Foreskin melanocyte (primary cell): ENCODE measurements at places on chromosomes 11 and 22.
A peak's percentile ranks its signal among the peaks of the same experiment; 100 is the strongest.

GRCh38 chr11:67373648-67374570 lies 511 bp upstream of the CLCF1 start:
- DNase-seq = peak; percentile 69

DNA sequence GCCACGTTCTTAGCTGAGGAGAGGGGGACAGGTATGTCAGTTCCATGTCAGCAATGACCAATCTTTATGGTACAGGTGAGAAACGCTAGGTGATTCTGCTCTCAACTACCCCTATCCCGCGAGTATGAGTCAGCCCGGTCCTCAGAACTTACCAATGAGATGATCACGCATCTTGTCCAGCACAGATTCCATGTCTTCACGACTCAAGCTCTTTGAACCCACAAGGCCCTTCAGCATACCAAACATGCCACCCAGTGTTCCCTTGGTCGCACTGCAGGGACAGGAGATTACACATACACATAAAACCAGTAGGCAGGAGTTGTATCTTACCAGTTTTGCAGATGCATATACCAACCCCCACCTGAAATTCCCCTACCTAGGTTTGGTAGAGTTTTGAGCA lies 2.9 kb downstream of the SRPRA start:
- no peak for DNase-seq

DNA sequence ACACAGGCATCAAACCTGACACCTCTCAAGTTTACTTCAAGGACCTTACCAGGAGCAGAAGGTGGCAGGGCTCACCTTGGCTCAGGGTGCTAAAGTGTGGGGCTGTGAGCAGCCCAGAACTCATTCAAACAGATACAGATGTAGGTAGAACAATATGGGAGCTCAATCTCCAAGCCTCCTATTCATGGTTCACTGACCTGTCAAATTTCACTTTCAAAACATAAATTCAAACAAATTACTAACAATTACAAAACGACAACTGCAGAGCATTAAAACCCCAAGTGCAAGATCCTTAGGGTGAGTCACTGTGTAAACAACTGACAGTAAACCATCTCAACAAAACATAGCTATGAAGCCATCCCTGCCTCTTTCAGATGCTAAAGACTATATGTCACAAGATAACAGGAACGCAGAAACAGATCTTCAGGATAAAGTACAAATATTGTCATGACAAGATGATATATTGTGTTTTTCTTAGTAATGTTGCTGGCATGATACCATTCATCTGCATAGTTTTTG lies 303.5 kb upstream of the ANO3 start:
- DNase-seq = no peak

DNA sequence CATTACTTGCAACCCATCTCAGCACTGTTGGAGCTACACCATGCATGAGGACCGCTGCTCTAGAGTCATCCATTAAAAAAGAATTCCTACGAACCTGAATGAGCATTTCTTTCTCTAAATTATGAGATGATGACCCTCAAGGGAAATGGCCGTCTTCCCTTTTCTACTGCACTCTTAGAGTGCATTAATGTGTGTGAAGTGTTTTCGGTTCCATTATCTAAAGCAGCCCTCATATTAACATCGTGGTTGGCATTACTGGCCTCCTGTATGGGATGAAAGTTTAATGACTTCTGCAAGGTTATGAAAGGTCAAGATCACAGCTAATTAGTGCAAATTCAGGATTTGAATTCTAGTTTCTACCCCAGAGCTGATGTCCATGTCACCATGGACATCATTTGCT lies 16.7 kb downstream of the CD44 start:
- no peak for DNase-seq

DNA sequence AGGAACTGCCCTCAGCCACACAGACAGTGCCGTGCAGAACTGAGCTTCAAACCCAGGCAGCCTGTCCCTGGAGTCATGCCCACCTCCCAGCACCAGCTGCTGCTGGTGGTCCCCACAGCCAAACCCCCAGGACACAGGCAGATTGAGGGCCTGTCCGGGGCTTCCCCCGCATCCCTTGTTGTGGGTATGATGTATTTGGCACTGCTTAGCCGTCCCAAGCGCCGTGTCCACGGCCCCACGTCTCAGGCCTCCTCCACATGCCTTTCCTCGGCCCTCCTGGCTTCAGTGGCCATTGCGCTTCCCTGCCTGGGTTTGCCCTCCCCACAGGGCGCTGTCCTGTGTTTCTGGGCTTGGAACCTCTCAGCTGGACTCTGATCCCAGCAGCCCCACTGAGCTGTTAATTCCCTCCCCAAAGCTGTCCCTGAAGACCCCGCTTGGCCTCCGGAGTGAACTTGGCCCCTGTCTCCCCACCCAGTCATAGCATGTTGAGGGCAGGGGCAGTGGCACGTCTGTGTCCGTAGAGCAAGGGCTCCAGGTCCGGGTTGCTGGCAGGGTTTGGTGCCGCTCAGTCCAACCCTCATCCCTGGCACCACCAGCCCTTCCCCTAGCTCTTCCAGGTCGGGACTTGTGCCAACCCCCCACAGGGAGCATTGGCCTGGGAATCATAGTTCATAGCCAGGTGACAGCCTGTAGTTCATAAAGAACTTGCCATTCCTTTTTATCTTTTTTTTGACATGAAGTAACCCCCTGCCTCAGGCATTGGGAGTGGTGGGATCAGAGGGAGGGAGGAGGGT lies 34.5 kb upstream of the TEF start:
- DNase-seq = no peak

DNA sequence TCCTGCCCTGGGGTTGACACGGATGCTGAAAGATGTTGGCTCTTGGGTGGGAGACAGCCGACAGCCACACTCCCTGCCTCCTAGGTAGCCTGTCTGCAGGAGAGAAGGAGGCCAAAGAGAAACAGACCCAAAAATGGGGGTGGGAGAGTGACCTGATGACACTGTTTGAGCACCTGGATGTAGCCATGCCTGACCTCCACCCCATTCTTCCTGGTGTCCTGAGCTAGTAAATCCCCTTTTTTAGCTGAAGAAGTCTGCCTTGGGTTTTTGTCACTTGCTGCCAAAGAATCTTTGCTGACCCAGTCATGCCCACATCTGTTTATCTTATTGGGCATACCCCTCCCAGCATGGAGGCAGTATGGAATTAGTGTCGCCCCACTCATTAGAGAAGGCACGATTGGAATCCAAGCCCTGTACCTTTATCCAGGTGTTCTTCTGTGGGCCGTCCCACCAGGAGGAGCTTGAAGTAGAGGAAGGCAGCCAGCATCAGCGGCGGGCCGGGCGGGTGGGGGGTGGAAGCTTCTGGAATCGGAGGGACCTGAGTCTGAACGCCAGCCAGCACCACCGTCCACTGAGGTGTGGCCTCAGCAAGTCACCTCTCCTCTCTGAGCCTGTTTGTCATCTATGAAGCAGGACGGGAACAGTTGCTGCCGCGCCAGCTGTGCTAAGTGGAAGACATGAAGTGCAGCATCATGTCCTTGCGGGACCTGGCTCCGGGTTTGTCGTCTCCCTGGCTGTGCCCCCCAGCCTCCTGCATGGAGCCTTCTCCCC lies 37.8 kb downstream of the IGHMBP2 start:
- no peak for DNase-seq

DNA sequence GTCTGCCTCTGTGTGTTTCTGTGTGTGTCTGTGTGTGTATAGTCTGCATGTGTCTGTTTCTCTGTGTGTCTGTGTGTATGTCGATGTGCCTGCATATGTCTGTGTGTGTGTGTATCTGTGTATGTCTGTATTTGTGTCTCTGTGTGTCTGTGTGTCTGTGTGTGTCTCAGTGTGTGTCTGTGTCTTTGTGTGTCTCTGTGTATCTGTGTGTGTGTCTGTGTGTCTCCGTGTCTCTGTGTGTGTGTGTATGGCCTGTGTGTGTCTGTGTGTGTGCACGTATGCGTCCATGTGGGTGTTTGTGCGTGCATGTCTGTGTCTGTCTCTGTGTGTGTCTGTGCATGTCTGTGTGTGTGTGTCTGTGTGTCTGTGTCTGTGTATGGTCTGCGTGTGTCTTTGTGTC lies 439 bp downstream of the SNX32 start:
- DNase-seq = no peak

- DNase-seq = no peak
Observed at GRCh38 chr11:80330264-80330663, 889.4 kb upstream of the TENM4 start.

GRCh38 chr11:126815111-126815510 lies 185.5 kb downstream of the KIRREL3 start:
- DNase-seq = no peak

GRCh38 chr11:130578738-130579368 lies 130.4 kb downstream of the ADAMTS15 start:
- DNase-seq = no peak

GRCh38 chr11:66068154-66068821 lies 1.8 kb upstream of the PACS1 start:
- peak; percentile 50 for DNase-seq

- no peak for DNase-seq
Observed at GRCh38 chr11:94023856-94024255, 2.7 kb downstream of the HEPHL1 start.

DNA sequence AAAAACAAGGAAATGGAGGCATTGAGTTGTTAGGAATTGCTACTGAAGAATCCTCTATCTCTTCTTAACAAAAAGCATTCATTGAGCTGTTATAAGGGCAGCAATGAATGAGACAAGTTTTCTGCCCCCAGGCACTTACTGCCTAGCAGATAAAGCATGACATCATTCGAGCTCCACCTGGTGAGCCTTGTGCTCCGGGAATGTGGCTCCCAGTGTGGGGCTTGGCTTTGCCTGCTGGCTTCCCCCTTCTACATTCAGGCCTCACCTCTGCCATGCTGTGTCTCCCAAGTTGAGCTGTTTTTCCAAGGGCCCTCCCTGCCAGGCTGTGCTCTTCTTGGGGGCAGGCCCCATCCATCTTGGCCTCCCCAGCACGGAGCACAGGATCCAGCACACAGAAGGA lies 56.9 kb upstream of the EIF3D start:
- peak; percentile 11 for DNase-seq

DNA sequence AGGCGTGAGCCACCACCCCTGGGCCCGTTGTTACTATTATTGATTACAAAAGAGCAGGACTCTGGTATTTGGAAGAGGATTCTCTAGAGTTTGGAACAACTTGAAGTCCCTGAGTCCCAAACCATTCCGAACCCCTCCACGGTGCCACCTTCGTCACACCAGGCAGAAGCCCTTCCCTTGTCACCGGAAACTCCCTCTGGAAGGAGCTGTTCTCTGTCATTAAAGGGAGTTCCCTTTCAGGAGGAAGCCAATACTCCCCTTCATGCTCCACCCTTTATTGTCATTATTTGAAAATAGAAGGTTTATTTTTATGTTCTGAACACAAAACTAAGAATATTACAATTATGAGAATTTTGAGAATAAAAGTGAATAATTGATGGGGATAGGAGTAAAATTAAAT lies 5.1 kb upstream of the C11orf24 start:
- no peak for DNase-seq

DNA sequence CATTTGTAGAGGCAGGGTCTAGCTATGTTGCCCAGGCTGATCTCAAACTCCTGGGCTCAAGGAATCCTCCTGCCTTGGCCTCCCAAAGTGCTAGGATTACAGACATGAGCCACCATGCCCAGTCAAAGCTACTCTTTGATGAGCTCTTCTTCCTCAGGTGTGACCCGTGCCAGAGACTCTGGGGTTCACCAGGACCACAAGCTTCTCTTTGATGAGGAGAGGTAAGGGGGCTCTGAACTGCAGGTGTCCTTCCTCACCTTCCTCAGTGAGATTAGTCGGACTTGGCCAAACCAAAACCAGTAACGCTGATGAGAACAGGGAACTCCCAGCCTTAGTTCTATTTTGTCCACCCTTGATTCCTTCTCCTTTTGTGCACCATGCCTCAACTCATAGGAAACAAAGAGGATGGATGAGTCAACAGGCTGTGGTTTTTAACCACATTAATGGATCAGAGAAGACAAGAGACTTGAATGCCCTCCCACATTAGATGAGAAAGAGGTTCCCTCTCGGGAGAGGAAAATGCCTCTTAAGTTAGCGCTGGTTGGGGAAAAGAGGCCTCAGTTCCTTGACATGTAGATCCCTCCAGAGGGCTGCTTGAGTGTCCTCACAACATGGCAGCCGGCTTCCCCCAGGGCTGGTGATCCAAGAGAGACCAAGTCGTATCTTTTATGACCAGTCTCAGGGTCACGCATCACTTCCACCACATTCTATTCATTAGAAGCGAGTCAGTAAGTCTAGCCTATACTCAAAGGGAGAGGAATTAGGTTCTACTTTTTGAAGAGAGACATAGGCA lies 25.7 kb upstream of the CTR9 start:
- DNase-seq = peak; percentile 63

- no peak for DNase-seq
Observed at GRCh38 chr22:23579870-23580575, at the start of gene IGLL1. TSS of gene IGLL1 (minus strand) at chr22:23580290. CDS start at chr22:23580190, 100 bp downstream.

GRCh38 chr22:32324505-32325415 lies 32.9 kb upstream of the RFPL3 start:
- DNase-seq = no peak

DNA sequence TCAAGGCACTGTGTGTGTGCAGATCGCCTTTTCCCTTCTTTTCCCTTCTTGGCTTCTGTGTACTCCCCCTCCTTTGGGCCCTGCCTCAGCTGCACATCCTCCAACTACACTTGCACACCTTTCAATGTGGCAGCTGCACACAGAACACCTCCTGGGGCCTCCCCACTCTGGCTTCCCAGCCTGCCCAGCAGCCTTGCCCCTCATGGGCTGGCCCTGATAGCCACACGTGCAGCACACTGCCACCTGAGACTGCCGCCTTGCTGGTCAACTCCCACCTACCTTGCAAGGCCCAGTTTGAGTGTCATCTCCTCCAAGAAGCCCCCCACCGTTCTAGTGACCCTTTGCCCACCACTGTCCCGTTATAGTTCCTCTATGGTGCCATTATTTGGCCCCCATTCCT lies 77.3 kb upstream of the ARFGAP3 start:
- DNase-seq = no peak

GRCh38 chr11:122954455-122954854 lies 27.2 kb downstream of the BSX start:
- DNase-seq = no peak

DNA sequence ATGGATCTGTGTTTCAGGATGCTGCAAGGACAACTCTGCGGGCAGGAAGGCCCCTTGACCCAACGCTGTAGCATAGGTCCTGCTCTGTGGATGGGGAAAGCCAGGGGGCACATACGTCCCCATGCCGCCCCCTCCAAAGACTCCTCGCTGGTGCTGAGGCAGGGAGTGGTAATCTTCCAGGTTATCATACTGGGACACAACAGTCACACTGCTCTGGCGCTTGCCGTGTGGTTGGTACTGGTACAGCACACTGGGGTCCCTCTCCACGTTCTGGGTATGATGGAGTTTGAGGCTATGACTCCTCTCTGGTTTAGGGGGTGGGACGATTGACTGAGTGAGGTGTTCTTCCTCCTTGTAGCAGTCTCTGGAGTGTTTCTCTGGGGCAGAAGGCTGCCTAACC lies 26.2 kb upstream of the TP53AIP1 start:
- DNase-seq = no peak

GRCh38 chr11:75262961-75263852 lies 22.6 kb downstream of the TPBGL start:
- DNase-seq = no peak
